ENCODE measurements at places on chromosomes 4 and X.

DNA sequence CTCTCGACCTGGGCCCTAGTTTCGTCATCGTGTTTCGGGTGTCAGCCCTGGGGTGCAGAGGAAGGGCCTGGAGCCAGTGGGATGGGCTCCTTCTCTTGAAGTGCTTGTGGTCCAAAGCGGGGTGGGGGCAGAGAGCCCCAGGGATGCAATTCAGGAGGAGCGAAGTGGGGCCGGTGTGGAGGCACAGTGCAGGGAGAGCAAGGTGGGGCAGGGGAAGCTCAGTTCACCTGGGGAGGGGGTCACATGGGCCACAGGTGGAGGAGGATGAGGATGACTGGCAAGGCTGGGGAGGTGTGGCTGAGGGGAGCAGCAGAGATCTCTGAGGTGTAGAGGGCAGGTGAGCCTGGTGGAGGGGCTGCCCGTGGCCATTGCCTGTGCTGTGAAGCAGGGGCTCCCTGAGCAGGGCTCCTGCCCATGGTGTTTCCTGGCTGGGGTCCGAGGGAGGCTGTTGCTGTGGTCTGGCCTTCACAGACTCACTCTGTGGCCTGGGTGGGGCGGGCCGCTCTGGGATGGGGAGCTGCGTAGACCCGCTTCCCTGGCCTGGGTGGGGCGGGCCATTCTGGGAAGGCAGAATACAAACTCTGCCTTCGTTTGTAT is 6.9 kb downstream of the SORCS2 start:
- DNase-seq: no peak

DNA sequence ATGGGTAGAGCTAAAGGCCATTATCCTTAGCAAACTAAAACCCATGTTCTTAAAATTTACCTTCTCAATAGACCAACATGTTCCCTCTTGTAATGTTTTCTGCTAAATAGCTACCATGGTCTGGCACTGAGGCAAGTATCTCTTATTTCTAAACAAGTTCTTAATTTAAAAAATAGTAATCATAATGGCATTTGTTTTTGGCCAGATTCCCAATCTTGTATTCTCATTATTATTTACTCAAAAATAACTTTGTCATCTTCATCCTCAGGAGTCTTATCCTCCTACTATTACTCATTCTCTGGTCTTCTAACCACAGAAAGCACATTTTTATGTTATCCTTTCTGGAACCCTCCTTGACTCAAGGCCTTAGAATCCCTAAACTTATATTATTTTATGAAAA is 931.2 kb downstream of the CCSER1 start:
- no peak for DNase-seq

GRCh38 chrX:46165411-46165810 is 379.8 kb downstream of the ZNF674 start:
- DNase-seq: no peak

- DNase-seq: no peak
Measured at GRCh38 chr4:109032671-109033070, 269.8 kb downstream of the COL25A1 start.

DNA sequence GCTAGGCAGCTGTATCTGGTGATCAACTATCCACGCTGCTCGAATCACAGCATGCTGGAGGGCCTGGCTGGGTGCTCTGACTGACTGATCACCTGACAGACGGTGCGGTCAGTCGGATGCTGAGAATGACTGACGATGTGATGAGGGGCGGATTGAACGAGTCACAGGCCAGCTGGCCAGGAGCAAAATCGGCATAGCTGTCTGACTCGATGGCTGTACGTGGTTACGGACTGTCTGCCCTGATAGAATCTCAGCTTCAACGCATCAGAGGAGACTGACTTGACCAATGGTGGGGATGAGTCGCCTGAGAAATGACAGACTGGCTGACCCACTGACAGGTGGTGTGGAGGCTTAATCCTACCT is 1.0 kb upstream of the SUV39H1 start:
- no peak for DNase-seq

DNA sequence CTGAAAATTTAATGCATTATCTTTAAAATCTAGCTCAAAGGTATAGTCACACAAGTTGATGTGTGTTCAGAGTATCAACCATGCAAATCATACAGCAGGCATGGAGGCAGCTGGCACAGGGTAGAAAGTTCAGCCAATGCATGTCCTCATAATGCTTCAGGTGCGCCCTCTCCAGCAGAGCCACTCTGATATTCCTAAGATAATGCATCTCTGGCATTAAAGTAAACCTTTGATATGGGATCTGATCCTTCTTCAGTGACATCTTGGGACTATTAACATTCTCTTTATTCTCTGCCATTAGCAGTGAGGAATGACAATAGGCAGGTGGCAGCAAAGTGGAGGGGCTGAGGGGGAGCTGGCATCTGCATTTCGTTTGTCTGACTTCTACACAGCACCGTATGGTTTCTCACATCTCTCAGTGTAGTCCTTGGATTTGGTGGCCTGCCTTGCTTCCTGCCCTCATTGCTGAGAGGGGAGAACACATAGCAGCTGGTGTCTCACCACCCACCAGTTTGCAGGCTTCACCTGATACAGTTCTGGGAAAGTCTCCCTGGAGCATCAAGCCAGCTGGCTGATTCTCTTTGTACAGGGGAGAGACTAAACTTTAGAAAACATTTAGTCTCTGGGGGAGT is 168.7 kb upstream of the TBC1D9 start:
- no peak for DNase-seq

GRCh38 chrX:126847143-126847542 is 27.6 kb downstream of the PRR32 start:
- no peak for DNase-seq

- DNase-seq: no peak
Measured at GRCh38 chr4:35883108-35883507, 361.2 kb downstream of the ARAP2 start.

DNA sequence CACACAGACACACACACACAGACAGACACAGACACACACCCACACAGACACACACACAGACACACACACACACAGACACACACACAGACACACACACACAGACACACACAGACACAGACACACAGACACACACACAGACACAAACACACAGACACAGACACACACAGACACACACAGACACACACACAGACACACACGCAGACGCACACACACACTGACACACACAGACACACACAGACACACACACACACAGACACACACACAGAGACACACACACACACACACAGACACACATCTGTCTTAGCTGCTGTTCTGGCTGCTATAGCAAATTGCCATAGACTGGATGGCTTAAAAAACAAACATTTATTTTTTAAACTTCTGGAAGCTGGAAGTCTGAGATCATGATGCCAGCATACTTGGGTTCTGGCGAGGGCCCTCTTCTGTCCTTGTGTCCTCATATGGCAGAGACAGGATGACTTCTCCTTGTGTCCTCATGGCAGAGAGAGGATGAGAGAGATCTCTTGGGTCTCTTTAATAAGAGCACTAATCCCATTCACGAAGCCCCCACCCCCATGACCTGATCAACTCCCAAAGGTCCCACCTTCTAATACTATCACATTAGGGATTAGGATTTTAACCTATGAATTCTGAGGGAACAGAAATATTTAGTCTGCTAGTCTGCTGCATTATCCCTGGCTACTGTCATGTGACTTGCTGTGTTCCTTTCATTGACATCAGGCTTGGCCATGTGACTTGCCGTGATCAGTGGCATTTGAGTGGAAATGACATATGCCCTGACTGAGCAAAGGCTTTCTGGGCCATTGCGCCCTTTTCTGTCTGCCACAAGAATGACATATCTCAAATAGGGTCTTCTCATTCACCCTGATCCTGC is 32.7 kb upstream of the RASGEF1B start:
- DNase-seq: no peak

GRCh38 chr4:3250956-3251690 is 2.2 kb downstream of the MSANTD1 start:
- DNase-seq: no peak

DNA sequence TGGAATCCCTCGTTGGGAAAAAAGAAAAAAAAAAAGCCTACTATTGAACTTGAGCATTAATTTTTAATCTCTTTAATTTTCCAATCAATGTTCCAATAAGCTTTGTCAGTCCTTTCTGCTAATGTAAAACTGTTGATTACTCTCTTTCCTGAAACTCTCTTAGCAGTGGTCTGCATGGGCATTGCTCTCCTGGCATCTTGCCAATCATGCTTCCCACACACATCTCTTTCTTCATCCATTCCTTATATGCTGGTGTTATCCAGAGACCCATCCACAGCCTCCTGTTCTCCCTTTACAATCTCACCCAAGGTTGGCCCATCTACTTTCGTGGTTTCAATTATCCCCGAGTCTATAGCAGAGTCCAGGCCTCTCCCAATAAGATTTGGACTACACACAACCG is 31.8 kb upstream of the KCNE5 start:
- DNase-seq: no peak

- no peak for DNase-seq
Measured at GRCh38 chr4:38092701-38093100, 132.5 kb downstream of the PTTG2 start.

DNA sequence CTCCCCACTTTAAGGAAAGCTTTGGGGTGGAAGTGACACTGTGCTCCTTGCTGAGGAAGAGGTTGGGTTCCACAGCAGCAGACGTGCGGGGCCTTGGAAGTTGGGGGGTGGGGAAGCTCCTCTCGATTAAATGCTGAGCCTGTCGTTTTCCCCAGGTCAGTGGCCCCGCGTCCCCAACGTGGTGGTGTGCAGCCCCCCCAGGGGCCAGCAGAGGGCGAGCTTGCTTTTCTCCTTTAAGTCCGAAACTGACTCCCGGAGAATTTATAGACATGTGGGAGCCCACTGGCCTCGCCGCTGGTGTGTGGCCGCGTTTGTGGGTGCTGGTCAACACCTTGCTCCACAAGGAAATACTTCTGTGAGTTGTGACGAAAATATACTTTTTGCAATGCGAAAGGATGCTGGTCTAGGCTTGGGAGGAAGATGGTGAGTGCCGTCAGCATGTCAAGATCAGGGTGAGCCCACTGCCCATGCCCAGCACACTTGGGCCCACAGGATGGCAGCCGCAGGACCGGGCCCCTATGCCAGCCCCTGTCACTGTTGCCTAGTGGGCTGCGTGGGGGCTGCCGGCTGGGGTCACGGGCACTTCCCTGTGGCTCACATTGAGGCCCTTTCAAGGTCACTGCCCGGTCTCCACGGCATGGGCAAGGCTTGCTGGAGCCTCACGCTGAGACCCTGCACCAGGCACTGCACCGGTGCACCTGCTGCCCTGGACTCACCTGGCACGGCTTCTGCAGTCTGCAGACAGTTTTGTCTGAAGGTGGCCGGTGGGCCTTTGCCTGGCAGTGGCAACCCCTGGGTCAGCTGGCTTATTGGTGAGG is 9.4 kb downstream of the UVSSA start:
- DNase-seq: peak; percentile 47

DNA sequence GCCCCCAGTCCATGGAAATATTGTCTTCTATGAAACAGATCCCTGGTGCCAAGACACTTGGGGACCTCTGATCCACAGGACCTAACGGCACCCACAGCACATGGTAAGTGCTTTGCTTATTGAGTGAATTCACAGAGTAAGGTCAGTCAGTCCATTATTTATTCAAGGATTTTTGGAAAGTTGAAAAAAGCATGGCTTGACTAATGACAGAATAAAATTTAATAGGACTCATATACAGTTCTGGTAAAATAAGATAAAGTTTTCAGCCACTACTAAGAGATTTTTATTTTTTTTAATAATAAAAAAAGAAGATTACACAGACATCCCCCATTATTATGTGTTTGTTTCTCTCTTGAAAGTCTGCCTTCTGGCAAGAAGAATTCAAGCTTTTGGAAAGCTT is 490.6 kb upstream of the HS3ST1 start:
- no peak for DNase-seq

DNA sequence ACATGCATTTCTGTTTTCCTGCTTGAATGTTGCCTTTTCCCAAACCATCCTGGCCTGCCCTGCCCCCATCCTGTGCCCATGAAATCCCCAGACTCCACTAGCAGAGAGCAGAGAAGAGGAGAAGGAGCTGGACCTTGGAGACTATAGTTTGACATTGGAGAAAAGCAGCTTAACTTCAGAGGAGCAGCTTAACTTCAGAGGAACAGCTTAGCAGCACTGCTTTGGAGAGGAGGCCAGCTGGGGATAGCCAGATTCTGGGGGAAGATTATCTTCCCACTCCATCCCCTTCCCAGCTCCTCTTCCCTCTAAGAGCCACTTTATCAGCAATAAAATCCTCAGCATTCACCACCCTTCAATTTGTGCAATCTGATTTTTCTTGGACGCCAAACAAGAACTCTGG is 443.0 kb downstream of the PCDH10 start:
- no peak for DNase-seq

- no peak for DNase-seq
Measured at GRCh38 chr4:107863850-107864371, 39.2 kb downstream of the SGMS2 start.

- DNase-seq: no peak
Measured at GRCh38 chr4:5710065-5710960, 688 bp upstream of the EVC start.

DNA sequence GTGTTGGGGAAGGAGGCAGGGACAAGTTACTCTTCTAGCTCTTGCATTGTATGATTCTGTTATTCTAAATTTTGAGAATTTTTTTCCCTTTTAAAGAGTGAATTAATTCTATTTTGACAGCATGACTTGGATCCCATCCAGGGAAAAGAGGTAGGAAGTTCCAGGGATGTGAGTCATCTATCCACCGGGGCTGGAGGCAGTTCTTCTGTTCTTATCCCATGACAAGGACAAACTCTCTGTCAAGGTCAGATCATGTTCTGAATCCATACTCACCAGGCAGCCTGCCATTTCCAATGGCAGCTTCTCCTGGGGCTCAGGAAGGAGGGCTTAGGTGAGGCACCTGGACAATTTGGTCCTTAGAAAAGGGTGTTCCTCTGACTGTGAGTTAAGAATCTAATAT is 132.0 kb upstream of the MED14 start:
- no peak for DNase-seq

- no peak for DNase-seq
Measured at GRCh38 chrX:28586286-28586685, 960 bp upstream of the IL1RAPL1 start.

DNA sequence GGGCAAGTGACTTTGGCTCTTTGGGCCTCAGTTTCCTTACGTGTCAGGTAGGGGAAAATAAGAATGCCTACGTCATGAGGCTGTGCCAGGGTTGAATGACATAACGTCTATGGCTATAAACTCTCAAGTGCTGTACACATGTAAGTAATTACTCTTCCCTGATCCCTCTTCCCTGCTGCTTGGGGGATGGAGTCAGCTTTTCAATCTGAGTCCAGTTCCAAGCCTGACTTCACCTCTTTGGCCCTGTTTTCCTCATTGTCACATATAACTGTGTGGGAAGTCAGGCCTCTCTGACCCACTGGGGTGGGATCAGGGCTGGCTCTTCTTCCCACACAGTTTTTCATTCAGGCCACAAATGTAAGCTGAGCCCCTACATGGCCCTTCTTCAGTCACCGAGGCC is 11.4 kb upstream of the CITED1 start:
- no peak for DNase-seq

GRCh38 chr4:181293541-181293940 is 949.7 kb upstream of the TENM3 start:
- DNase-seq: no peak
